ENCODE measurements at places on chromosomes 12 and 14.
A peak's percentile ranks its signal among the peaks of the same experiment; 100 is the strongest.

DNA sequence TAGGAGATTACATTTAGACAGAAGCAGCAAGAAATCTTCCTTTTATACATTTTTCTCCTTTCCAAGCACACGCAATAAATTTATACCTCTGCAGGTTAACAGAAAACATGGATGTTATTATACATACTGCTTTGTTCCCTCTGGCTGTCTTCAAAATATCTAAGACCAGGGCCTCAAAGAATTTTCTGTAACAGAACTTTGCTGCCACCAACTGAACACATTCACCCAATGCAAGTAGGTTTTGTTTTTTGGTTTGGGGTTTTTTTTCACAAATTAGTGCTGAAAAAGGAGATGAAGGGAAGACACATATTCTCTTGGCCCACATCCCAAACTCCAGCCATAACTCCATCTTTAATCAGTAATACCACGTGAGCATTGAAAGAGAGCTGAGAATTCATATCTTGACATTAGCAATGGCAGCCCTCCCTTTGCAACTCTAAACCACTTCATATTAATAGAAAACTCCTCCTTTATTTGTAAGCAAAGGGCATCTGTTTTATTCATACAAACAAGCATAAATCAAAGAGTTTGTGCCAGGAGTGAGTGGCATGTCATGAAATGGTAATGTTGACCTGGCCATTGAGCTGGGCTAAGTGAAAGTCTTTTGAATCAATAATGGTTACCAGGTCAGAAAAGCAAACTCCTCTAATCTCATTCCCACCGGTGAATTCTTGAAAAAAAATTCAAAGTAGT is 150.8 kb upstream of the FSCB start:
- DNase-seq, result no peak

GRCh38 chr12:113852695-113853490 is 113.2 kb downstream of the RBM19 start:
- no peak for DNase-seq

DNA sequence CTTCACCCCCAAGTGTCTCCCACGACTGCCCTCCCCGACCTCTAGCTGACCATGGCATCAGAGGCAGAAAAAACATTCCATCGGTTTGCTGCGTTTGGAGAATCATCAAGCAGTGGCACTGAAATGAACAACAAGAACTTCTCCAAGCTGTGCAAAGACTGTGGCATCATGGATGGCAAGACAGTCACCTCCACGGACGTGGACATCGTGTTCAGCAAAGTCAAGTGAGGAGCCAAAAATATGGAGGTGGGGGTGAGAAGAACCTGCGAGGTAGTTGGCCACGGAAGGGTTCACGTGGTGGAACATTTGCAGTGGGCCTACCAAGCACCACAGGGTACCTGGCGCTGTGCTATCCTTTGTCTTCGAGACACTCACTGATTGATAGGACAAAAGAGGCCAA is 514 bp downstream of the TPPP2 start:
- no peak for DNase-seq

DNA sequence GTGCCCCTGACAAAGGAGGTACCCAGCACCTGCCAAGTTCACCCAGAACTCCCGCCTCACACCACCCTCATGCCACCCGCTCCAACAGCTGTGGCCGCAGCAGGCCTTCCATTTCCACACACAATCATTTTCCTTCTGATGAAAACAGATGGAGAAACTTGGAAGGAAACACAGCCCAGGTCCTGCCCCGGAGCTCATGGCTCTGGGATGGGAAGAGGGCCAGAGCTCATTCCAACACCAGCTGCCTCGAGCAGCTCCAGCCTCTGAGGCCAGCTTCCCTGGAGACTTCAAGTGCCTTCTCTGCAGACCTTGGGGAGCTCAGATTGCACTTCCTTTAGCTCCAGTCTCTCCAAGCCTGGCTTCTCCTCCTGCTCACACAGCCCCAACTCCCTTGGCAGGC is 55.1 kb upstream of the CMKLR1 start:
- no peak for DNase-seq

DNA sequence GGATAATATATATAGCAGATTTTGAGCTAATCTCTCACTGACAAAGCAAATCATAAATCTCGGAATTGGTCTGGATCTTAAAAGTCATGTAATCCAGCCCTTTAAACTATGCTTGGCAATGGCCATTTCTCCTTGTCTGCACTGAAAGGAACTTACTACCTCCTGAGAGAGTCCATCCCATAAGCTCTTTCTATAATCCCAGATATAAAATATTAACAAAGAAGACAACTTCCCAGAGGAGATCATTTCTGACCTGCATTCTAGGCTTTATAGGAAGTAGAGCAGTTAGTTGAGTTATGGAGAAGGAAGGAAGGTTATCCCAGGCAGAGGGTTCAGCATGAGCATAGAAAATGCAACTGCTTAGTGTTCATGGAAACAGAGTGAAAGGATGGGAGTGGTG is 99.7 kb downstream of the TMEM117 start:
- DNase-seq, result no peak

GRCh38 chr12:39603065-39603464 is 16.5 kb downstream of the ABCD2 start:
- DNase-seq, result no peak

- DNase-seq, result no peak
These were observed 143.7 kb downstream of the TTLL5 start for GRCh38 chr14:75804570-75805275.

- no peak for DNase-seq
These were observed 12.5 kb upstream of the STRN3 start for GRCh38 chr14:31038521-31039166.

- no peak for DNase-seq
These were observed 111.5 kb upstream of the WSCD2 start for GRCh38 chr12:108017472-108018057.

- no peak for DNase-seq
These were observed 6.7 kb upstream of the VCPKMT start for GRCh38 chr14:50123062-50123461.

- no peak for DNase-seq
These were observed 879 bp upstream of the HSPB8 start for GRCh38 chr12:119177724-119178380.

DNA sequence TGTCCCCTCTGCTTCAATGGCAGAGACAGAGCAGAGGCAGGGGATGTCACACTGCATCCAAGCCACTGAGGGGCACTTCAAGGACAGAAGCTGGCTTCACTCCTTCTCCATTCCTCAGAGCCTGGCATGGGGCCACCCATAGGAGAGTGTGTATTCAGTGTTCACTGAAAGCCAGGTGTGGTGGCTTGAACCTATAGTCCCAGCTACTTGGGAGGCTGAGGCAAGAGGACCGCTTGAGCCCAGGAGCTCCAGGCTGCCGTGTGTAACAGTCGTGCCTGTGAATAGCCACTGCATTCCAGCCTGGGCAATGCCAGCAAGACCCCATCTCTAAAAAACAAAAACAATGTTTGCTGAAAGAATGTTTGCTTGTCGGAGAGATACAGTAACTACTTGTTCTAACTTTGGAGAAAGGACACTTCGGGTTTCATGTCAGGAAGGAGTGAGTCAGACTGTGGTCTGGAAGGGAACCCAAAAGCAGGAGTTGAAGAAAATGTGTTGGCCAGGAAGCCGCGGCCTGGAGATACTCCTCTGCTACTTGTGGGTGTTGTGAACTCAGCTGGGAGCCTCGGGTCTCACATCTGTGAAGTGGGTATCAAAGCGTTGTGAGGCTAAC is 43.4 kb downstream of the ELK3 start:
- DNase-seq, result peak; percentile 48

DNA sequence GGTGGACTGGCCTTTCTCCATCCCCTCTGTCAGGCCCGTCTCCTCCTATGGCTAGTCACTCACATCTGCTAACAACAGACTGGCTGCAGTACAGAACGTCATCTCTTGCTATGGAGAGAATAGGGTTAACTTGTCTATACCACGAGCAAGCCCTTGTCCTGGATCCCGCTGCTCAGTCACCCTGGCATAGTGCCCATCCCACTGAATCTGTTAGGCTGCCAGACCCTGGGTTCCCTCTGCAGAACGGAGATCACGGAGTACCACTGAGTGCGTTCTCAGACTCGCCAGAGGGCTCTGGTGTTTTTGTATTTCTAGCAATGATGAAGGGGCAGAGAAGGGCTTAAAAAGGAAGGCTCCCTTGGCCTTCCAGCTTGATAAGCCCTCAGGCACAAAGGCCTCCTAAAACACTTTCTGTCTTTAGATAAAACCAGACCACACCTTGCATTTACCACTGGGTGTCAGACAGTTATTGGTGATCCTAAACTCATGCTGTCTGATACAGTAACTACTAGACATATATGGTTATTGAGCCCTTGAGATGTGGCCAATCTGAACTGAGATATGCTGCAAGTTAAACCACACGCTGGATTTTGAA is 6.3 kb upstream of the NRIP2 start:
- DNase-seq, result no peak

DNA sequence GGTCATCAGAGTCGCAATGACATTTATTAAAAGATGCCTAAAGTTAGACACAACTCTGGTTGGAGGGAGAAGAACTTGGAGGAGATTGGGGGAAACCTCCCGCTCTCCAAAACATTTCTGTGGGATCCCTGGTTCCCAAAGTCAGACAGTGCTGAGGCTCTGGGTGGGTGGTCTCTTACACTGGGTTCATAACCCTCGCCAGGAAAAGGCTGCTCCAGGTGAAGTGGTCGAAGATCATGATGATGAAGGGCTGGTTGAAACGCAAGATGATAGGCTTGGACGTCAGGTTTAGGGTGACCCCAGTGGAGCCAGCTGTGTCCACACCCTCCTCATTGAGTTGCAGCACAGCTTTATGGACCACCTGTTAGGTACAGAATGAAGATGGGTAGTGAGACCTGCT is 11.2 kb upstream of the SERPINA10 start:
- no peak for DNase-seq

DNA sequence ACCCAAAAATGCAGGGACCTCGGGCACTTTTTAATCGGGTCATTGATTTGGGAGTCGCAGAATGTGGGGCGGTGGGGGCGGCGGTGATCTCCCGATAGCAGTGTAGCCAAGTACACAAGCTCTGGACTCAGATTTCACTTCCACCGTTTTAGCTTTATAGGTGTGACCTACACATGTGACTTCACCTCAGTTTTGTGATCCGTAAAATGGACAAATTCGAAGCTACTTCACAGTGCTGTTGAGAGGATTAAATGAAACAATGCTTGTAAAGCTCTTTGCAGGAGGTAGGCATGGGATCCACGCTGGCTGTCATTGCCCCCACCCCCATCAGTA is 478 bp downstream of the RITA1 start:
- no peak for DNase-seq

DNA sequence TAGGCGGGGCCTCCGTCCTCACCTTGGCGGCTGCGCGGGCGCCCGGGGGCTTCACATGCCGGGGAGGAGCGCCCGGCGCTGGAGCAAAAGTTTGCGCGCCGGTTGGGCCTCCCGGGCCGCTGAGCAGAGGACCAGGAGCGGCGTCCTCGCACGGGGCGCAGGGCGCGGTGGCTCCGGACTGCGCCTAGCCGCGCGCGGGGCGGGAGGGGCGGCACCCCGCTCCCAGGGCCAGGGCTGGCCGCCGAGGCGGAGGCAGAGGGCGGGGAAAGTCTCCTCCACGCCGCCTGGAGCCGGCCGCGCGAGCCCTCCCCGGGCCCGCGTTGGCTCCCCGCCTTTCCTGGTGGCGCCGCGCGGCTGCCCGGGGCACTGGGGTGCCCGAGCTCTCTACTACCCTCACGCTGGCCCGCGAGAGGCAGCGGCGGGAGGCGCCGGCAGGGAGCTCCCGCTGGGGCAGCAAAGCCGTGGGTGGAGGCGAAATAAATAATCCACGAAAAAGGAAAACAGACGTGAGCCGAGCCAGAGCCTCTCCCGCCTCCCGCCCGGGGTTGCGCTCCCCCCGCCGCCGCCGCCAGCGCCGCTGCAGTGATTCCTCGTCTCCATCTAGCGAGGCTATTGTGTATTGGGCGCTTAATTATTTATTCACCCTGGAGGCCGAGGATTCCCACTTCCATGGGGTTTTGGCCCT is 400 bp upstream of the PRIMA1 start:
- no peak for DNase-seq

DNA sequence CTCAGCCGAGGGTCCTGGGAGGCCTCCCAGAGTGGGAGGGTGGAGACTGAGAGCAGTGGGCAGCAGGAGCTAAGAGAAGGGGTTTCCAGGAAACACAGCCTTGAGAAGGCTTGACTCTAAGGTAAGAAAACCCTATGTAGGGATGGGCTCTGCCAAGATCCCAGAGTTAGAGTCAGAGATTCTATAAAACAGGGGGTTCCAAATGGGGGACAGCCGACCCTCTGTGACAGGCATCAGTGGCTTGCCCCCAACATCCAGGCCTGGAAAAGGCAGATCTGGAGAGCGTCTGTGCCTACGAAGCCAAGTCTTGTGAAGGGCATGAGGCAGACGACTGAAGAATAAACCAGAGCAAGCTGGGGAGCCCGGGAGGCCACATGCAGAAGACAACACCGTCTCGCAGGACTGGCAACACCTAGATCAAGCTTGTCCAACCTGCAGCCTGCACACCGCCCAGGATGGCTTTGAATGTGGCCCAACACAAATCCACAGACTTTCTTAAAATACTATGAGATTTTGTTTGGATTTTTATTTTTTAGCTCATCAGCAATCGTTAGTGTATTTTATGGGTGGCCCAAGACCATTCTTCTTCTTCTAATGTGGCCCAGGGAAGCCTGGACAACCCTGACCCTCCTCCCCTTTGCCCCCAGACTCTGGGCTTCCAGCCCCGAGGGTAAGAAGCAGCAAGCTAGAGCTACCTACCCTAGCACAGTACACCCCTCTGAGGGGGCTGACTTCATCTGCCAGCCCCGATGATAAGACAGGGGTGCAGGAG is 42.1 kb downstream of the PRMT8 start:
- no peak for DNase-seq

GRCh38 chr12:121088195-121088585 is 44.5 kb upstream of the P2RX7 start:
- no peak for DNase-seq

DNA sequence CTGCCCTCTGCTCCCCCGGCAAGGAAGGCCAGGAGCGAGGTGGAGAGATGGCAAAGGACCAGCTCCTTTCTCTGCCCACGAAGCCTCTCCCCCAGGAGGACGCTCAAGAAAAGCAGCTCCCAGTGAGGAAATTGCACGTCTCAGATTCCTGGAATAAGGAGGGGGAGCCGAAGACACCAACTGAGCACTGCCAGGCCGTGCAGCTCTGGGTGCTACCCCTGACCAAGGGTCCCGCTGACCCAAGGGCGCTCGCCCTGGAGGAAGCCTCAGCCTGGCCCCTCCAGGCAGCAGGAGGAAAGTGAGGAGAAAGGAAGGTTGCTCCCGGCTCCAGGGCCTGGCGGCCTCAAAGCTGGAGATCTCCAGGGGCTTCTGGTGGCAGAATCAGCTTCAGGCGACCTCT is 174.1 kb upstream of the SFSWAP start:
- DNase-seq, result no peak

GRCh38 chr14:49640540-49641417 is 5.7 kb upstream of the DNAAF2 start:
- no peak for DNase-seq

DNA sequence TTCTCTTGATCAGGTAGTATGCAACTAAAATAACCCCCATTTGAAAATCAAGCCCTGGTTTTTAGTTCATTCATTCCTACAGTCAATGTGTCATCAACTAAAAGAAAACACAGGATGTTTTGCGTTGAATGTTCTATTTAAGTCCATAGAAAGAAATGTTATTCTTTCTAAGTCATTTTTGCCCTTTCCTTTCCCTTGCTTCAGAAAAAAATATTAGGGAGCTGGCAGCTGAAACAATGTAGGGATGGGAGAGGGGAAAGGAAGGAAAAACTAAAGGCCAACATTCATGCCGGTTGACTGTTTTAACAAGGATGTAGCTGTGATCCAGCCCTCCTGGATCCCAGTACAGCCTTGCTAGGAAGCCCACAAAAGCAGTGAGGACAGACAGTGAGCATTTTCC is 155.1 kb downstream of the BTG1 start:
- no peak for DNase-seq

Data from activated T-helper 9 cell treated with anti-CD3 and anti-CD28 coated beads, Interleukin-2, amount 50 U/mL, for 16 hours (primary cell).